ENCODE measurements at places on chromosomes 5 and 9. TPM values are rescaled to one million over a fixed set of nuclear protein-coding genes. Genes with fewer than 3 reads are reported as not detected.

The WHRN gene
- 2.2 TPM for total RNA-seq

The FLT4 gene
- 0.16 TPM for total RNA-seq

The CDH9 gene
- total RNA-seq: not detected

The HSPB3 gene
- total RNA-seq: 5.8 TPM

The ASS1 gene
- total RNA-seq: 1,005 TPM

The RETREG1 gene
- total RNA-seq: 29.4 TPM

The CDX1 gene
- not detected for total RNA-seq
